ENCODE measurements at places on chromosomes 6 and 20. TPM values are rescaled to one million over a fixed set of nuclear protein-coding genes. Genes with fewer than 3 reads are reported as not detected.

DNA sequence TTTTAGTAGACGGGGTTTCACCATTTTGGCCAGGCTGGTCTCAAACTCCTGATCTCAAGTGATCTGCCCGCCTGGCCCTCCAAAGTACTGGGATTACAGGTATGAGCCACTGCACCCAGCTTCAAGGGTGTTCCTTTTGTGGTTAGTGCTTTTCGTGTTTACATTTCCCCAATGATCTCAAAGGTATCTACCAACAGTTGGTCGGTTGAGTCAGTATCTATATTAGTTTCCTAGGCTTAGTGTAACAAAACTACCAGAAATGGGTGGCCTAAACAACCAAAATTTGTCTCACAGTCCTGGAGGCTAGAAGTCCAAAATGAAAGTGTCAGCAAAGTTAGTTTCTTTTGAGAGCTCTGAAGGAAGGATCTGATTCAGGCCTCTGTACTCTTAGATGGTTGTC, 30.1 kb downstream of the CASP8AP2 start:
- H3K27ac ChIP-seq: no peak overlapping the region
- no peaks in the 10 kb centered on the region for H3K27me3 ChIP-seq
- no peak for DNase-seq
- peaks cover 19% of the 10 kb centered on the region for H3K36me3 ChIP-seq

GRCh38 chr20:14997791-14998190, 660.4 kb upstream of the FLRT3 start:
- H3K27ac ChIP-seq: no peak overlapping the region
- H3K4me1 ChIP-seq: no peaks in the 10 kb centered on the region
- no peaks in the 10 kb centered on the region for H3K27me3 ChIP-seq
- no peaks in the 10 kb centered on the region for H3K36me3 ChIP-seq
- H3K4me3 ChIP-seq: no peak overlapping the region

DNA sequence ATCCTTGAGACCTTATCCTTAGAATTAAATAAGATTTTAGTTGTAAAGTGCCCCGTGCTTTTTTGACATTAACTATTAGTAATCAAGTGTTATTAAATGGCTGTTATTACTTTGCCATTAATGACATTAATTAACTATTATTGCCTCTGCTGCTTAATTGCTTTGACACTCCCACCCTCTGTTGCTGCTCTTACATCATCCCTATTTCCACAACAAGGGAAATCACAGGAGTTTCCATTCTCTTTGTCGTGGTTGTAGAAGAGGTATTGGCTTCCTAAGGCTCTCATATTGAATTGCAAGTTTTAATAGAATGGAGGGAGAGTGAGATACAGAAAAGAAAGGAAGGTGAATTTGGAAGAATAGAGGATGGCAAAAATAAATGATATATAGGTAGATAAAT, 545.8 kb downstream of the MMUT start:
- H3K4me3 ChIP-seq: no peak overlapping the region
- H3K36me3 ChIP-seq: no peaks in the 10 kb centered on the region
- H3K4me1 ChIP-seq: no peaks in the 10 kb centered on the region

- no peaks in the 10 kb centered on the region for H3K36me3 ChIP-seq
- H3K4me1 ChIP-seq: no peaks in the 10 kb centered on the region
- DNase-seq: no peak
- H3K4me3 ChIP-seq: no peak overlapping the region
Observed at GRCh38 chr6:53250176-53251032, 98.3 kb downstream of the ELOVL5 start.

GRCh38 chr6:157238346-157238745, 85.0 kb downstream of the TMEM242 start:
- H3K4me3 ChIP-seq: no peak overlapping the region
- DNase-seq: no peak
- H3K27me3 ChIP-seq: no peaks in the 10 kb centered on the region
- no peaks in the 10 kb centered on the region for H3K4me1 ChIP-seq
- H3K27ac ChIP-seq: no peak overlapping the region

DNA sequence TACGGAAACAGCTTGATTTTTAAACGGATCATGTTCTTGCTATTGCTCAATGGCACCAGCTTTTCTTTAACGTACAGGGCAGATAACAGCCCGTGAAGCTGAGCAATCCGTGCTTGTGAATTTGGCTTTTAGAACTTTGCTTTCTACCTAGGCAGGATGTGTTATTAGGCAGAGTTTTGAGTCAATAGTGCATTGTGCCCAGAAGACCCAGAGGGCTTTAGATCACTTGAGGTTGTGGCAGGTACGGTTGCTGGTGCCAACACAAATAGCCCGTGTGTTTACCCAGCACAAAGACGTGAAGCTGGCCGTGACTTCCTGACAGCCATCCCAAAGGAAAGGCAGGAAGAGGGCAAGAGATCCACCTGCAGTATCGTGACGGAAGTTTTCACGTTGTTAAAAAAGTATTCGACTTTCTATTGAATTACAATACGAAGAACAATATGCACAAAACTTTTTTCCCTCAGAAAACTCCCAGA, 117.4 kb upstream of the FRMD1 start:
- H3K4me1 ChIP-seq: peaks cover 9% of the 10 kb centered on the region
- H3K27ac ChIP-seq: no peak overlapping the region
- H3K4me3 ChIP-seq: no peak overlapping the region
- peak; percentile 75 for DNase-seq
- H3K36me3 ChIP-seq: no peaks in the 10 kb centered on the region

The SERINC3 gene
- polyA plus RNA-seq: 14.5 TPM

DNA sequence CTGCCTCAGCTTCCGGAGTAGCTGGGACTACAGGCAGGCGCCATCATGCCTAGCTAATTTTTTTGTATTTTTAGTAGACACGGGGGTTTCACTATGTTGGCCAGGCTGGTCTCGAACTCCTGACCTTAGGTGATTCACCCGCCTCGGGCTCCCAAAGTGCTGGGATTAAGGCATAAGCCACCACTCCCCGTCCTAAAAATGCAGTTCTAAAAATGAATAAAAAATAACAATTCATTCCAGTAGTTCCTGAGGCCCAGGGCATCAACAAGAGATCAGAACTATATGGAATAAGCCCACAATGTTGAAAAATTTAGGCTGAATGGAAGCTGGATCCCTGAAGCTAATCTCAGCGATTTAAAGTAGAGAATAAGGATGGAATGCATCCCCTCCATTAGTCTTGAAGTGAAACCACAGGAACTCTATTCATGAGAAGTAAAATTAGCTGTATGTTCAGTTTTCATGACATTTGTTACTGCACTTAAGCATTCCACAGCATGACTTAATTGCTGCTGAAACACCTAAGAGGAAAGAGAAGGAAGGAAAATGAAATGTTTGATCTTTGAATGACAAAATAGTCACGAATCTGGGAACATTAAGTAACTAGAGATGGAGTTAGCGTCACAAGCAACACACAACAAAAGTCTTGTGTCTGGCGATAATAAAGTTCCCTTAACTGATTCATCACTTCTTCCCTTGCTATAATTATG, 80.4 kb upstream of the RIPOR2 start:
- no peak overlapping the region for H3K27ac ChIP-seq
- no peaks in the 10 kb centered on the region for H3K36me3 ChIP-seq
- DNase-seq: no peak
- H3K27me3 ChIP-seq: no peaks in the 10 kb centered on the region

DNA sequence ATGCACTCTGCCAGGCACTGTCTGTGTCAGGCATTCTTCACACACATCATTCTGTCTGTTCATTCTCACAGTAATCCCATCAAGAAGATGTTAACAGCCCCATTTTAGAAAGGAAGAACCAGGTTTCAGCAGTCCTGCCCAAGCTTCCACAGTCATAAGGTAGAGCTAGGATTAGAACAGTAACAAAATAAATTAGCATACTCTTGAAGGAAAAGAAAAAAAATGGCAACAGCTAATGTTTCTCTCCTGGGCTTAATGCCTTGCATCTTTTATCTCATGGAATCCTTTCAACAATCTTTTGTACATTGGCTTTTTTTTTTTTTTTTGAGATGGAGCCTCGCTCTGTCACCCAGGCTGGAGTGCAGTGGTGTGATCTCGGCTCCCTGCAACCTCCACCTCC, 32.1 kb upstream of the AKAP12 start:
- H3K27ac ChIP-seq: no peak overlapping the region
- no peaks in the 10 kb centered on the region for H3K27me3 ChIP-seq
- no peaks in the 10 kb centered on the region for H3K36me3 ChIP-seq
- H3K4me1 ChIP-seq: no peaks in the 10 kb centered on the region

GRCh38 chr6:148524976-148525375, 182.3 kb downstream of the SASH1 start:
- H3K27me3 ChIP-seq: no peaks in the 10 kb centered on the region
- no peaks in the 10 kb centered on the region for H3K36me3 ChIP-seq
- peaks cover 7% of the 10 kb centered on the region for H3K4me1 ChIP-seq
- no peak for DNase-seq
- no peak overlapping the region for H3K27ac ChIP-seq

GRCh38 chr6:122869437-122870024, 80.5 kb downstream of the SMPDL3A start:
- no peaks in the 10 kb centered on the region for H3K4me1 ChIP-seq
- no peaks in the 10 kb centered on the region for H3K27me3 ChIP-seq
- DNase-seq: no peak
- H3K27ac ChIP-seq: no peak overlapping the region

- no peak overlapping the region for H3K27ac ChIP-seq
- H3K36me3 ChIP-seq: no peaks in the 10 kb centered on the region
- no peak overlapping the region for H3K4me3 ChIP-seq
- no peaks in the 10 kb centered on the region for H3K27me3 ChIP-seq
- H3K4me1 ChIP-seq: no peaks in the 10 kb centered on the region
Observed at GRCh38 chr6:19322691-19323485, 514.3 kb upstream of the ID4 start.

GRCh38 chr6:119467488-119468081, 118.0 kb upstream of the MAN1A1 start:
- no peaks in the 10 kb centered on the region for H3K4me1 ChIP-seq
- H3K4me3 ChIP-seq: no peak overlapping the region
- no peak overlapping the region for H3K27ac ChIP-seq
- no peak for DNase-seq
- no peaks in the 10 kb centered on the region for H3K27me3 ChIP-seq

DNA sequence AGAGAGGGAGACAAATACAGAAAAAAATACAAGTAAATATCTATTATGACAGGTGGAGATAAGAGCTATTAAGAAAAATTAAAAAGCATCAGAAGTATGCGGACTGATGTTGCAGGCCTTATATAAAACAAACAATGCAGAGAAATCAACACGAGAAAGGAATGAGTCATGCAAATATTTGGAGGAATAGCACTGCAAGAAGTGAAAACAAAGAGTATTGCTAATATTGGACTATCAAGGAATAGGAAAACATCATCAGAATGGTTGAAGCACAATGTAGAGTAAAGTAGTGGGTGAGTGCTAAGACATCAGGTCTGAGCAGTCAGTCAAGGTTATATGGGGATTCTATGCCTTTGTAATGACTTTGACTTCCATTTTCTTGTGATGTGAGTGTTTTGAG, 657.5 kb upstream of the GJE1 start:
- no peaks in the 10 kb centered on the region for H3K4me1 ChIP-seq
- DNase-seq: no peak
- H3K27ac ChIP-seq: no peak overlapping the region
- H3K4me3 ChIP-seq: no peak overlapping the region

DNA sequence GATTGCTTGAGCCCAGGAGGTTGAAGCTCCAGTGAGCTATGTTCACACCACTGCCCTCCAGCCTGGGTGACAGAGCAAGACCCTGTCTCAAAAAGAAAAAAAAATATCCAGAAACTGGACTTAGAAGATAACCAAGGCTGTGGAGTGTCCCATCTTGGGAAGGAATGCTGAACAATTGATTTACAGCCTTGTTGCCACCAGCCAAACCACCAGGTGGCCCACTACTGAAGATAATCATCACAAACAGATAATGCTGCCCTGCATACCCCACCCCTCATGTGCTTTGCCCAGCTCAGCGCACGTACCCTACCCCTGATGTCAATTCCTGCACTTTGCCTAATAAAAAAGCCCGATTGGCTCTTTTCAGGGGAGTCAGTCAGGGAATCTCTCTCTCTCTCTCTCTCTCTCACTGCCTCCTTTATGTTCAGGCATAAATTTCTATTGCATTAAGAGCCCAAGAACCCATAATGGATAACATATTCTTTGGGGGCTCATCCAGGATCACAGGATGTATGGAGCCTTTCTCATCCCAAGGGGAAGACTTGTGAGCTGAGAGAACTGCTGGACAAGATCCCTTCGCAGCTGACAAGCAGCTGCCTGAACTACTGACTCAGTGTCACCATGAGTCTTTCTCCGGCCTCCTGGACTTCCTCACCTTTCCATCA, 166.4 kb downstream of the CD24 start:
- H3K27ac ChIP-seq: no peak overlapping the region
- H3K27me3 ChIP-seq: no peaks in the 10 kb centered on the region
- H3K36me3 ChIP-seq: no peaks in the 10 kb centered on the region

- no peaks in the 10 kb centered on the region for H3K27me3 ChIP-seq
- no peaks in the 10 kb centered on the region for H3K36me3 ChIP-seq
- H3K4me3 ChIP-seq: no peak overlapping the region
- H3K4me1 ChIP-seq: no peaks in the 10 kb centered on the region
Observed at GRCh38 chr6:76174722-76175121, 102.3 kb upstream of the IMPG1 start.

DNA sequence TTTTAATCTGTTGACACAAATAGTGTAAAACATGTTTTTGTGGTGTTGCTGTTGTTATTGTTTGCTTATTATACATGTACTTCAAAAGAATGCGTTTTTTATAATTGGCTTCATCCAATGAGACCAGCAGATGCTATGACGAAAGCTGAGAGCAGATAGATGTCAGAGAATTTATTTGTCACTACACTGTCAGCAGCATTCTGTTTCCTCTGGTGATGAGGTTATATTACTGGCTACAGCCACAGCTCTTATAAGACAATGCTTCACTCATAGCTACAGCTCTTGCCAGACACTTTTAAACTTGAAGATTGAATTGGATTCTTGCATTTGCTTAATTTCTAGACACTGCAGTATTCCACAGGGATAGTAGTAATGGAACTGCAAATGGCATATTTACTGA, 860.5 kb downstream of the TBC1D32 start:
- no peaks in the 10 kb centered on the region for H3K36me3 ChIP-seq
- H3K27ac ChIP-seq: no peak overlapping the region
- H3K27me3 ChIP-seq: no peaks in the 10 kb centered on the region
- H3K4me1 ChIP-seq: no peaks in the 10 kb centered on the region
- no peak overlapping the region for H3K4me3 ChIP-seq
